Activated T-cell treated with anti-CD3 and anti-CD28 coated beads, Interleukin-2, amount 50 U/mL, for 24 hours (primary cell): ENCODE measurements at places on chromosomes 11 and 22.

DNA sequence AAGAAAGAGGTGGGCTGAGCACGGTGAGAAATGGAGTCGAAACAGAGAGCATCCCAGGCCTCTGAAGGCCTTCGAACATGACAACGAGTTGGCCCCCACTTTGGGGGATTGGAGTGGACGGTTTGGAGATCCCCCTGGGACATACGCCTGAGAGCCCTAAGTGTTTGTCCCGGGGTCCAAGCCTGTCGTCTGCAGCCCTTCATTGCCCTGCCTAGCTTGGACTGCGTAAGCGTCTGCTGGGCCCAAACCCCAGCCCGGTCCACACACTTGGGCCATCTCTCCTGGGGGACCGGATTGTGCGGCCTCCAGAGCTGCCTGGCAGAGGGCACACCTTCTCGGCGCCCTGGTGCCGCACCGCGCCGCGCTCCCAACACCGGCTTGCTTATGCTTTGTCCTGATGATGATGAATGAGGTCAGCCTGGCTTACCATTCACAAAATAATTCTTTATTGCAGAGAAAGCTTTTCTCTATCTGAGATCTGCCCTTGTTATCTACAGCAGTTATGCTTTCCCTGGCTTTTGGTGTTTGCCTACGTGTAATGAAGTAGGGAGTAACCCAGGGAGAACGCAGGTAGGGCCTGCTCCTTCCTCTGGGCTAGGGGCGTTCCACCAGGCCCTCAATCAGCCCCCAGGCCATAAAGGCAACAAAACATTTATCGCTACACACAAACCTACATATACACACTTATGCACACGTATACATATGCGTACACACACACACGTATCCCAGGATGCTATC, 85.9 kb upstream of the PPARA start:
- DNase-seq = no peak

DNA sequence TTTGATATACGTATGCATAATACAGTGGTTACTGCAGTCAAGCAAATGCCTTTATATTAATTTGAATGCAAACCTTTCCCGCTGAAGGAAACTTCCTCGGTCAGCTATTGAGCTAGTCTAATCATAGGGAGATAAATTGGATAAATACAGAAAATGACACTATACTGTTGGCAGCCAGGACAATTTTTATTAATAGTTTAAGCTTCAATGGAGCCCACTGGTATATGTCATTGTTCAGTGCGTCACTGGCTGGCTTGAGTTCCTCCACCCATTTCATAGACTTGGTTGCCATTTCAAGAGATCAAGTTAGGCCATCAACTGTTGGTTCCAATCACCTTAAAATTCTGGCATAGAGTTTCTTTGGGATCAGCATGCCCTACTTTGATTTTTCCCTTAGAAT, 32.5 kb upstream of the DNAJB7 start:
- DNase-seq = no peak

- DNase-seq = no peak
Observed at GRCh38 chr11:97614606-97615005, 1224.8 kb downstream of the JRKL start.

DNA sequence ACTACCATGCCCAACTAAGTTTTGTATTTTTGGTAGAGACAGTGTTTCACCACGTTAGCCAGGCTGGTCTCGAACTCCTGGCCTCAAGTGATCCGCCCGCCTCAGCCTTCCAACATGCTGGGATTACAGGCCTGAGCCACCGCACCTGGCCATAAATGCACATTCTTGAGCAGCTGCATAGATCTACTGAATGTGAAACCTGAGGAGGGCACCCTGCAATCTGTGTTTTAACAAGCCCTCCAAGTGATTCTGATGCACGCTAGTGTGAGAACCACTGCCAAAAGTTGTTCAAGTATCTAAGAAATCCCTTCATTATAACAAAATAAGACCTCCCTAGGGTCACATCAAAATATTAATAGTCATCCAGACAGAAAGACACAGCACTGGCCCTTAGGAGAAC, 89.3 kb downstream of the RDX start:
- no peak for DNase-seq

DNA sequence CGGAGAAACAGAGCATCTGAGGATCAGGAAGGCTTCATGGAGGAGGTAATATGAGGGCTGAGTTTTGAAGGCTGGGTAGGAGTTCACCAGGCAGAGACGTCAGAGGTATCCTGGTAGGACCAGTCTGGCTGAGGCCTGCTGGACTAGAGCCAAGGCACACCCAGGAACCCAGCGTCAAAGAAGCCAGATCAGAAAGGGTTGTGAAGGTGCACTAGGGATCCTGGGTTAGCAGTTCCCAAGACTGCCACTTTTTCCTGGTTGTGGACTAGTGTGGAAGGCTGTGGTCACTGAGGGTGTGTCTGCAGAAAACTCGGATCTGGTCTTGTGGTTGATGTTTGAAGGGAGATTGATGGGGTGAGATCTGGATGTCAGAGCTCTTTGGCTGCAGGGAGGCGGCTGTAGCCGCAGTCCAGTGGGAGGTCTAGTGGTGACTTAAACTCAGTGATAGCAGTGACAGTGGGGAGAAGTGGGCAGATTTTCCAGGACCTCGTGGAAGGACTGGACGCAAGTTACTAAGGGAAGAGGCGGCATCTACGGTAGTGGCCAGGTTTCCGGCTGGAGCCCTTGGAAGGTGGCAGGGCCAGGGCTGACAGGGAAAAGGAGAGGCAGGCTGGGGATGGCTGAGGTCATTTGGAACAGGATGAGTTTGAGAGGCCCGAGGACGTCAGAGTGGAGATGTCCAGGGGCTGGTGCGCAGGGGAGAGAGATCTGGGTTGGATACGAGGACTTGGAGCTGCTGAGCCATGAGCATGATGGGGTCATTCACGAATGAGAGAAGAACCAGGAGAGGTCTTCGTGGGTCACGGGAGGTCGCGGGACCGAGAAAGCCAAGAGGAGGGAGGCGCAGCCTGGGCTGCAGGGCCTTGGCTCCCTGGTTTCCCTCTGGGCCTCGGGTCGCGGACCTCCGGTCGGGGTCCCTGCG, 10.9 kb downstream of the RELA start:
- no peak for DNase-seq

DNA sequence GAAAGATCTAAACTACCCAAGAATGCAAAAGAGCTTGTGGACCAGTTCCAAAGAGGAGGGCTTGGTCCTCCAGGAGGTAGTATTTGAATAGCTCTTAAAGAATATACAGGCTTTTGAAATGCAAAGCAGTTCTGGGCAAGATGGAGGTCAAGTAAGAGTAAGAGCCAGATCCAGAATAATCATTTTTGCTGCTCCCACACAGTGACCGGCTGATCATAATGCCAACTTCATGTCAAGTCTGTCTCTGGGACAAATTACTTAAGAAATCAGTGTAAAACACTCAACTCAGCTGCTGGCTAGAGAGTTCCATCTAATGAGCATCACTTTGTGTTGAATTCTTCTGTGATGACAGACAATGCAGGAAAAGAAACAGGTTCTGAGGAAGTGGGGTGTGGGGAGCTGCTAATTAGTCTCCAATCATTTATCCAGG, 250.9 kb upstream of the NARS2 start:
- DNase-seq = no peak

DNA sequence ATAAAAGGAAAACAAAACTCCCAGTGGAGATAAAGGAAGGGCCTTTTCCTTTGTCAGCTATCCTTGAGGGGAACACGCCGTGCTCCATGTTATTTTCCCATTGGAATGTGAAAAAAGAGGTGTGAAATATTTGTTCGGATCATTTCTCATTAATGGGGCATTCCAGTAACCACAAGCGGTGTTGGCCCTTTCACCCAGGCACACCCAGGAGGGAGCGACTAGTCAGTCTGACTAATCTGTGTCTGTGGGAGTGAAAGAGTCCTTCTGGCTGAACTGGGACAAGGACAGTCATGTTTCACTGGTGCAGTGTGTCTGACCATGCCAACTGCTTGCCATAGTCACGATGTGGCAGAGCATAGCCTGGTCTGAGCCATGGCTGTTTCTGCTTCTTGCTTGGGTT, 13.0 kb upstream of the MYEOV start:
- no peak for DNase-seq

DNA sequence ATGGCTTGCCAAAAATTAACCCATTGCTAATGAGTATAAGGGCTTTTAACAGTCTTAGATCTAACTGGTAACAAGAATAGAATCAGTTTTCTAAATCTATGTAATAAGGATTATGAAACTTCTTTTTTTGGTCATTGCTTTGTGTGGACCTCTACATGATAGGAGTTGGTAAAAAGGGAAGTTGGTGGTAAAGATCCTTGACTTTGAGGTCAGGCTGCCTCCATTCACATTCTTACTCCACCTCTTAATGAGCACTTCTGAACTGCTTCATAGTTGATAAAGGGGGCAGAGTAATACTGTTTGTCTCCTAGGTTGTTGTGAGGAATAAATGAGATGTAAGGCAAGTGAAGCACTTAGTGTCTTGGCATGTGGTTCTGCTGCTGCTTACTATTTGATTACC, 10.6 kb downstream of the EIF3M start:
- no peak for DNase-seq

DNA sequence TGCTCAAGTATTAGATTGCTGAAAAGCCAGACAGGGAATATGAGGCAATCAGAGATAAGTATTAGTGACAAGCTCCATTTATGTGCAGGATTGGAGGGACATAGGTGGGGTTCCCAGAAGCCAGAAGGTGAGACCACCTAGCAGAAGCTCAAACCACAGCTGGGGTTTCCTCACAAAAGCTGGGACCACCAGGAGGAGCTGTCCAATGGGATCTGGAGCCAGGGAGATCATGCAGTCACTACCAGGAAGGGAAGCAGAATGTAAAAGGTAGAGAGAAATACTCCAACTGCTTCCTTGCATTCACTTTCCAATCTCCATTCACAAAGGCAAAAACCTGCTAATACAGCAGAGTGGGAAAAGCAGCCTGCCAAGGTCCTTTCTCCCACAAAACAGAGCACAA, 5.2 kb upstream of the FSHB start:
- no peak for DNase-seq

DNA sequence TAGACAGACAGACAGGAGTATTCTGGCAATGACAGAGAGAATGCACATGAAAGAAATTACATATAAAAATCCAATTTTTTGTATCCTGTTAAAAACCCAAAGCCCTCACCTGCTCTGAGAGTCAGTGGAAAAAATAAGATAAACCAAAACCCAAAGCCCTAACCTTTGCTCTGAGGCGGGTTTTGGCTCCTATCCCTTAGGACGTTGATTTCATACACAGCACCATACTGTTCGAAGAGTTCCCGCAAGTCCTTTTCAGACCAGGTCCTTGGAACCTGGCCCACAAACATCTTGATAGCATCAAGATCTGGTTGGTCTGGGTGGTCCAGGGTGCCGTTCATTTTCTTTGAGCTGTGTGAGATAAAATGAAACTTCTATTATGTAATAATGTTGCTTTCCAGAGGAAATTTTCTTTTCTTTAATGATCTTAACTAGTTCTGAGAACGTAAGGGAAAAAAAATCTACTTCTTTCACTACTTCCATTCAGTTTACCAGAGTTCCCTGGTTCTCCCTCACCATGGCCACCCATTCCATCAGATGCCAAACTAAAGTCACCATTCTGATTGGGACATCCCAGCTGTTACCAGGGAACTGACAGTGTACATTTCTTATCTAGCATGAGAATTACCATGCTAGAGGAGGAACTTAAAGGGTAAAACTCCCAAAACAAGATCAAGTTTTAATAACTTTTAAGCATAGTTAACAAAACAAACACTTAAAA, 39.9 kb upstream of the RAPSN start:
- DNase-seq = no peak

DNA sequence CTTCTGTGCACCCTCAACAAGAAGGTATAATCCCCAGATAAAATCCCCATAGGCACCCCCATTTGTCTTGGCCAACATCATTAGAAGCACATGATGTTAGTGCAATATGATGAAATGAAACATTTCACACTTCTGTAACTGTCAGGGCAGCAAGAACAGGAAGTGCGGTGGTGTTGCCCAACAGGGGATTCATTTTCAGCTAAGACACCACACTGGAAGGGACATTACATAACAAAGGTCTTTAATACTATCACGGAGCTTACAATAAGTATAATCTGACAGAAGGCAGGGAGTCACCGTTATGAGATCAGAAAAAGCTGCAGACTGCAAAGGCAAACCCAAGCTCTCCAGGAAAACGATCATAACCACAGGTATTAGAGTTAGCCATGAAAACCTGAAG, 2.0 kb downstream of the OR52W1 start:
- no peak for DNase-seq

GRCh38 chr11:66707486-66707885, 21.5 kb downstream of the SPTBN2 start:
- no peak for DNase-seq

DNA sequence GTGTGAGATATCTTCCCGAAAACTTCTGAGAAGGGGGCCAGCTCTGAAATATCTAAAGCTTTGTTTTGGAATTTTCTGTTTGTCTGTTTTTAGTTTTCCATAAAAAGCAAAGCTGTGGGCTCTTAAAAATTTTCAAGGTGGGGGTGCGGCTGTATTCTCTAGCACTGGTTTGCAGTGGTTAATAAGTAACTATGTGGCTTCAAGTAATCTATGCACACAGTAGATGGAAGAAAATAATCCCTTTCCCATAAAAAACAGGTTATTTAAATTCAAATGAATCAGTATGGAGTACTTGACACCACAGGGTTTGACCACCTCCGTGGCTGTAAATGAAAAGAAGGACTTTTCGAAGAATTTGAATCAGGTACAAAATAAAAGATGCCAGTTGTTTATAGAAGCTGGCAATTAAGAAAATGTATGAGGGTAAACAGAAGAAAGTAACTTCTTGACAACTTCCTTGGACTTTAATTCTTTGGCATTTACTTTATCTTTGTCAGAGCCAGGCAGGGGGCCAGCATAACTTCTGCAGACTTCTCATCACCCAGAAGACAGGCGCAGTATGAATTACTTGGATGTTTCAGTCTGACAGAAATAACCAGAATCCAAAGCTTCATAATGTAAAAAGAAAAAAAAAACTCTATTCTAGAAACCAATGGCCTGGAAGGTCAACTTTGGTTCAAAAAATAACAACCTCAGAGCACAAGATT, 981.0 kb downstream of the DLG2 start:
- no peak for DNase-seq

DNA sequence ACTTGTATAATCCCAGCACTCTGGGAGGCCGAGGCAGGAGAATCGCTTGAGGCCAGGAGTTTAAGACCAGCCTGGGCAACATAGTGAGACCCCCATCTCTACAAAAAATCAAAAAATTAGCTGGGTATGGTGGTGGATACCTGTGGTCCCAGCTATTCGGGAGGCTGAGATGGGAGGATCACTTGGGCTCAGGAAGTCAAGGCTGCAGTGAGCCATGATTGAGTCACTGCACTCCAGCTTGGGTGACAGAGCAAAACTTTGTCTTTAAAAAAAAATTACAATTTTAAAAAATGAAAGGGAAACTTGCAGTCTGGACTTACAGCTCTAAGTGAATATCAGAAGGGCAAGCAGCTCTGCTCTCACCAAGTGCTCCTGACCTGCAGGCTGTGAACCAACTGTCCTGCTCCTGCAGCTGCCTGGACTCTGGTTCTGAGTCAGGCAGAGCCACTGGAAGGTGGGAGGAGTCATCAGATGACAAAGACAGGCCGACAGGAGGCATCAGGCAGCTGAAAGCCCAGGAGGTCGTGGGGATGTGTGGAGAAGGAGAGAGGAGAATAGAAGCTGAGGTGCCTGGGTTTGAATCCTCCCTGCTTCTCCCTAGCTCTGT, 9.6 kb downstream of the SMTNL1 start:
- no peak for DNase-seq
